ENCODE measurements at places on chromosomes 2 and 18. TPM values are rescaled to one million over a fixed set of nuclear protein-coding genes. Genes with fewer than 3 reads are reported as not detected.

- DNase-seq = no peak
Measured at GRCh38 chr2:30631051-30631671, 176.1 kb downstream of the CAPN13 start.

RNMT gene
- total RNA-seq = 19.4 TPM

LCT gene
- 0.09 TPM for total RNA-seq

GRP gene
- not detected for total RNA-seq

DNA sequence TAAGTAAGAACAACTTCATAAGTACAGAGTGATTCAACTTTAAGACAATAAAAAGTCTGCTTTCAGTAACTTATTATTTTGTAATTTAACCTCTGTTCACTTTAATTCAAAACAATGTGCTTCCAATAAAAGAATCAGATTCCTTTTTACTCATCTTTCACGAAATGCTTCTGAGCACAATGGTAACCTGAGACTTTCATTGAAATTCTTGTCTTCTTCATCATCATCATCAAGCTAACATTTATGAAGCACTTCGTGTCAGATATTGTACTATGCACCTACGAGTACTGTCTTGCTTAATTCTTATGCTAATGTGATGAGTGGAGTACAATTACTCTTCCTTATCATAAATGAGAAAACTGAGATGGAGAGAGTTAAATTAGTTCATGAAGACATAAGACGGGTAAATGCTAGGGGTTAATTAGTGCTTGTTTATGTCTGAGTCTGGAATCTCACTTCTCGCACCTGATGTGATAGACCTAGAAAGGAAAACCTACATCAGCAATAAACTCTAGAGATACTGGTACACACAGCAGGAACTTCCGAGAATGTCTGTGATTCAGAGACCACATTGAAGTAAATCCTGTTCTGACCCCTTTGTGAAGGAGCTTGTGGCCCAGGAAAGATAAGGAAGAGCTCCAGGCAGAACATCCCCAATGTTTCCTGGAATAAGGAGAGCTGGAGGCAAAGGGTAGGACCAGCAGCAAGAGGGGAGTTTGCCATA is 227.6 kb upstream of the ETAA1 start:
- DNase-seq = no peak

FBXO36 gene
- 2.4 TPM for total RNA-seq

- peak; percentile 45 for DNase-seq
Measured at GRCh38 chr2:211085056-211085680, 528.8 kb downstream of the CPS1 start.

GRCh38 chr2:47251404-47251675 is 96.2 kb upstream of the STPG4 start:
- no peak for DNase-seq

TRIM54 gene
- not detected for total RNA-seq

RAB27B gene
- total RNA-seq = 10.6 TPM

TMEM37 gene
- 173 TPM for total RNA-seq

- DNase-seq = no peak
Measured at GRCh38 chr2:205701509-205701908, 19.2 kb downstream of the NRP2 start.

DNA sequence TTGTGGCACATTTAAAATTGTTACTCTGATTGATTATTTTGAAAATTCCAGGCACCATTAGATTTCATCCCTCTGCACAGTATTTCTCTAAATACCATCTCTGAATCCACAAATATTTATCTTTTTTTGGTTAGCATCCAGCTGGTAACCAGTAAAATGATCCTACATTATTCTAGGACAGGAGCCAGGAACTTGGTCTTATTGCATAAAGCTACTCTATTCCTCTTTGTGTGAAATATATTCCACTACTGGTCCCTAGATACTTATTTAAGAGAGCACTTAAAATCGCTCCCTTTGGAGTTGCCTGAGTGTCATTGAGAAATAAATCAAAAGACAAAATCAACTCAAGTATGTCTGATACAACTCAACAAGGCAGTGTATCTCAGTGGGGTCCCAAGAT is 7.4 kb upstream of the MBOAT2 start:
- DNase-seq = no peak
